ENCODE measurements at places on chromosomes 1 and 21. TPM values are rescaled to one million over a fixed set of nuclear protein-coding genes. Genes with fewer than 3 reads are reported as not detected.
A peak's percentile ranks its signal among the peaks of the same experiment; 100 is the strongest.

GRCh38 chr1:93552741-93553455, 105.0 kb downstream of the FNBP1L start:
- H3K27me3 ChIP-seq, result no peaks in the 10 kb centered on the region
- no peak overlapping the region for H3K27ac ChIP-seq
- peaks cover 63% of the 10 kb centered on the region for H3K36me3 ChIP-seq
- H3K4me3 ChIP-seq, result peak overlapping the region; percentile 2
- no peak for DNase-seq

- H3K4me1 ChIP-seq, result no peaks in the 10 kb centered on the region
- H3K4me3 ChIP-seq, result peak within 1 kb of the TSS; percentile 98
- peak; percentile 91 for DNase-seq
- peaks cover 34% of the 10 kb centered on the region for H3K36me3 ChIP-seq
These were observed at the start of the genes POLR3C and RNF115 for GRCh38 chr1:145823565-145824498. Gene POLR3C (plus strand): TSS chr1:145824200. CDS start chr1:145825777, 1,577 bp downstream. Gene RNF115 (minus strand): TSS chr1:145824095. CDS start chr1:145823873, 222 bp downstream.

- H3K4me3 ChIP-seq, result no peak overlapping the region
- H3K27me3 ChIP-seq, result no peaks in the 10 kb centered on the region
- H3K4me1 ChIP-seq, result peaks cover 12% of the 10 kb centered on the region
These were observed 8.9 kb downstream of the SIPA1L2 start for GRCh38 chr1:232621050-232621449.

GJB5 gene
- 0.22 TPM for total RNA-seq

UBR4 gene
- total RNA-seq, result 131 TPM

HIVEP3 gene
- total RNA-seq, result 1.2 TPM

PKLR gene
- 0.13 TPM for total RNA-seq

BLACAT1 gene
- 4.0 TPM for total RNA-seq

- no peaks in the 10 kb centered on the region for H3K36me3 ChIP-seq
- DNase-seq, result no peak
- H3K4me1 ChIP-seq, result no peaks in the 10 kb centered on the region
These were observed 63.7 kb upstream of the HOOK1 start for GRCh38 chr1:59751004-59751395.

TMEM82 gene
- 1.4 TPM for total RNA-seq

DNA sequence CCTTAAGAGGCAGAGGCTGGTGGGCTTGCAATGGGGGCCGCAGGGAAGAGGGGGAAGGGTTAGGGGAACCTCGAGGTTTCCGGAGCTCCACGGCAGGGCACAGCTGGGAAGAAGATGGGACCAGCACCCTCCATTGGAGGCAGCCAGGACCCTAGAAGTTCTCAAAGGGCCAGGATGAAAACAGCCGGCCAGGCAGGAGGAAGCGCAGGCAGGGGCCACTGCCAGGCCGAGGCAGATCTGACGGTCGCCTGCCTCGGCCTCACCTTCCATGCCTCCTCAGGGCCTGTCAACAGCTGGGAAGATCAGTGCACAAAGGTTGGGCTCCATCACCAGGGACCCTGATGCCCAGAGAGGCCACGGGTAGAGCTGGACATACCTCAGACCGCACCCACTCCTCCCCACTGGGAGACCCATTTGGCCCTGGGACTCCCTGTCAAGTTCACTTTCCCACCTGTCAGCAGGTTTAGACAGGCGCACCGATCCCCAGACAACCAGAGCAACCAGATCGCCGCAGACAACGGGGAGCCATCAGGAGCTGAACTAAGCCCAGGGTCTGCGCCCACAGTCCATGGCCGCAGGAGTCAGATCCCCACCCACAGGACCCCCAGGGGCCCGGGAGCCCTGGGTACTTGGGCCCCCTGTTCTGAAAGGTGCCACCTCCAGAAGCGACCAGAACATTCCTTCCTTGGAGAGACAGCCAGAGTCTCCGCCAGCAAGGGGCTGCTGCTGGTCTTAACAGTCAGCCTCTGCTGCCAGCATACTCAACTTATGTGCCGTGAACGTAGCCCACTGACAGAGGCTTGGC, 2.2 kb downstream of the SLC19A1 start:
- H3K4me3 ChIP-seq, result peak overlapping the region; percentile 65
- no peaks in the 10 kb centered on the region for H3K36me3 ChIP-seq
- H3K27ac ChIP-seq, result no peak overlapping the region
- no peaks in the 10 kb centered on the region for H3K27me3 ChIP-seq
- H3K4me1 ChIP-seq, result no peaks in the 10 kb centered on the region
- DNase-seq, result peak; percentile 24

DNA sequence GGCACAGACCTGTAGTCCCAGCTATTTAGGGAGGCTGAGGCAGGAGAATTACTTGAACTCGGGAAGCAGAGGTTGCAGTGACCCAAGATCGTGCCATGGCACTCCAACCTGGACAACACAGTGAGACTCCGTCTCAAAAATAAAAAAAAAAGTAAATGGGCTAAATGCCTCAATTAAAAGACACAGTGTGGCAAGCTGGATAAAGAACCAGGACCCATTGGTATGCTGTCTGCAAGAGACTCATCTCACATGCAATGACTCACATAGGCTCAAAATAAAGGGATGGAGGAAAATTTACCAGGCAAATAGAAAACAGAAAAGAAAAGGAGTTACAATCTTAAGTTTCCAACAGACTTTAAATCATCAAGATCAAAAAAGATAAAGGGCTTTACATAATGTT, 40.3 kb downstream of the ACBD6 start:
- no peak for DNase-seq
- no peaks in the 10 kb centered on the region for H3K4me1 ChIP-seq
- H3K4me3 ChIP-seq, result no peak overlapping the region

DNA sequence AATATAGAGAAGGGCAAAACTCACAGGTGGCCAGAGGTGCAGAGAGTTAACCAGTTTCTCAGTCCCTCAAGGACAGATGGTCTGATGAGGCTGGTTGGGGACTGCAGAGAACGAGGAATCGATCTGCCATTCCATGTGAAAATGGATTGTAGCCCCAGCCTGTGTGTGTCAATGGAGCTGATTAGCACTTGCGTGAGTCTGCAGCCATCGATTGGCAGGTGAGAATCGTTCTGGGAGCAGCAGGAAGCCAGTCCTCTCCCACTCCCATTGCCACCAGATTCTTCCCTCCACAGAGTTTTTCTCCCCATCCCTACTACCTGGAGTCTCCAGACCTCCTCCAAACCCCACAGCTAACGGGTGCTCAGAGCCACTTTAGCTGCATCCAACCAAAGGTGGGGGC, 18.3 kb upstream of the PSMB2 start:
- no peak overlapping the region for H3K4me3 ChIP-seq
- no peaks in the 10 kb centered on the region for H3K36me3 ChIP-seq
- H3K27me3 ChIP-seq, result no peaks in the 10 kb centered on the region
- no peak for DNase-seq
- no peaks in the 10 kb centered on the region for H3K4me1 ChIP-seq

- DNase-seq, result no peak
- peaks cover 2% of the 10 kb centered on the region for H3K4me1 ChIP-seq
These were observed 39.5 kb downstream of the COLGALT2 start for GRCh38 chr1:183998045-183998444.

OR2T6 gene
- not detected for total RNA-seq

FUCA1 gene
- 9.4 TPM for total RNA-seq

UBQLN4 gene
- 49.4 TPM for total RNA-seq

MTF2 gene
- 110 TPM for total RNA-seq

DNA sequence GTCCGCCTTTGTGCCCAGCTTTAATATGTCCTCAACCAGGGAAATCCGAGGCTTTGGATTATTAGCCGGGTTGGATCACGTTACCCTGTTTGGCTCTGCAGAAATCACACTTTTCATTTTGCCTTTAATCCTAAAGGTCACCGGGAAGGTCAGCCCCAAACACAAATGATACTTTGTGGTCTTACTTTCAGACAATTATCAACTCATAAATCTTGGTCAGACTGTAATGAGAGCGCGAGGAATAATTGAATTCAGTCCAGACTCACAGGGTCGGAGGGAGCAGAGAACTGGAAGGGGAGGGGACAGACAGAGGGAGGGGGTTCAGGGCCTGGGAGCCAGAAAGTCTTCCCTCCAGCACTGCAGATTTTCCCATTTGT, 91.7 kb upstream of the NFIA start:
- no peaks in the 10 kb centered on the region for H3K27me3 ChIP-seq
- no peak overlapping the region for H3K4me3 ChIP-seq
- H3K36me3 ChIP-seq, result no peaks in the 10 kb centered on the region
- no peak overlapping the region for H3K27ac ChIP-seq

CASZ1 gene
- total RNA-seq, result 2.3 TPM

DNA sequence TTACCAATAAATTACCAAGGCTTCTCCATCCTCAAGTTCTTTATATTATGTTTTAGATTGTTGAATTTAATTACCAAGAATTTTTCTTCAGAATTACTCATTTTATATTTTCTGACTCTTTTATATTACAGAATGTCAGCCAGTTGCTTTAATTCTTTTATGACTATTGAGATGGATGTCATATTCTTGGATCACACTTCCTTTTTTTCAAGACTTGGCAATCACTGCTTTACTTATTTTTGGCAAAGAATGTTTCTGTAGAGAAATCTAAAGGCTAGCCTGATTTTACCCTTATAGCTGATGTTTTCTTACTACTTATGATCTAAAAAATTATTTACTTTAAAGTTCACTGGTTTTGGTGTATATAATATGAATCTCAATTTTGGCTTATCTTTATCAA, 721.1 kb upstream of the TMPRSS15 start:
- no peak overlapping the region for H3K4me3 ChIP-seq
- no peak overlapping the region for H3K27ac ChIP-seq
- H3K36me3 ChIP-seq, result peaks cover 4% of the 10 kb centered on the region
- DNase-seq, result no peak
- H3K4me1 ChIP-seq, result peaks cover 9% of the 10 kb centered on the region

DNA sequence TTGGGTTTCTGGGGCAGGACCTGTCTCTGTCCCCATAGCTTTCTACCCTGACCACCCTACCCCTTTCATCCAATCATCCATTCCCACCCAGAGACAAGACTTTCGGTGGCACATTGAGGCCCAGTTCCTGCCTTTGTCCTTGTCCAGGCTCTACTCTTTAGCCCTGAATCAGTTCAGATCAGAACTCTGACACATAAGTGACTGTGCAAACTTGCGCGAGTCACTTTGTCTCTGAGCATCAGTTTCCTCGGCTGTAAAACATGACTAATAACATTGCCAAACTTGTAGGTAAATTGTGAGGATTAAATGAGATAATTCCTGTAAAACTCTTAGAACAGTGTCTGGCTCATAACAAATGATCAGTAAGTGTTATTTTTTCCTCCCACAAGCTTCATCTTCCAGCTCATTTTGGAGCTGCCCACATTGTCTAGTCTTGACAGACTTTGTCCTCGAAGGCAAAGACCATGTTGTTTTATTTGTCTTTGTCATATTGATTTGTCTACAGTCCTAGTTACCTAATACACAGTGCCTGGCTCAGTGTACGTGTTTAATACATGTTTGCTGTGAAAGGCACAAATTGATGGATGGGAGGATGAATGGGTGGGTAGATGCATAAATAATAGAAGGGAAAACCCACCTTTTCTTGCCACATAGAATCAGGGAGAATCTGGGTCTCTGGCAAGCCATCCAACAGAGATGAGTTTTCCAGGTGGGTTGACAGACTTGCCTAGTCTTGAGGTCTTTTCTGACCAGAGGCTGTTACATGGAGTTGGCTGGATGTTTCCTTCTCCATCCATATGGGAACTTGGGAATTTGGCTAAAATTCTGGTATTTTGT, 262.9 kb downstream of the OMA1 start:
- H3K4me3 ChIP-seq, result no peak overlapping the region
- H3K4me1 ChIP-seq, result no peaks in the 10 kb centered on the region
- H3K27me3 ChIP-seq, result no peaks in the 10 kb centered on the region

GRCh38 chr1:87880764-87881163, 552.1 kb downstream of the LMO4 start:
- no peak for DNase-seq
- no peak overlapping the region for H3K4me3 ChIP-seq
- no peaks in the 10 kb centered on the region for H3K27me3 ChIP-seq
- H3K4me1 ChIP-seq, result no peaks in the 10 kb centered on the region
- no peak overlapping the region for H3K27ac ChIP-seq
- 0 out of 2 replicates have a peak, but pooled peaks cover 4% of the 10 kb centered on the region for H3K36me3 ChIP-seq

GRCh38 chr21:15236111-15236510, 171.3 kb upstream of the NRIP1 start:
- H3K27ac ChIP-seq, result no peak overlapping the region
- no peaks in the 10 kb centered on the region for H3K4me1 ChIP-seq
- H3K36me3 ChIP-seq, result no peaks in the 10 kb centered on the region
- no peak for DNase-seq
- no peaks in the 10 kb centered on the region for H3K27me3 ChIP-seq

RAP1GAP gene
- total RNA-seq, result 6.4 TPM

- no peak for DNase-seq
- peaks cover 2% of the 10 kb centered on the region for H3K4me1 ChIP-seq
- H3K27me3 ChIP-seq, result no peaks in the 10 kb centered on the region
- H3K36me3 ChIP-seq, result no peaks in the 10 kb centered on the region
- no peak overlapping the region for H3K27ac ChIP-seq
These were observed 166.2 kb downstream of the TOMM20 start for GRCh38 chr1:234962340-234962989.

TAS1R1 gene
- not detected for total RNA-seq

DNA sequence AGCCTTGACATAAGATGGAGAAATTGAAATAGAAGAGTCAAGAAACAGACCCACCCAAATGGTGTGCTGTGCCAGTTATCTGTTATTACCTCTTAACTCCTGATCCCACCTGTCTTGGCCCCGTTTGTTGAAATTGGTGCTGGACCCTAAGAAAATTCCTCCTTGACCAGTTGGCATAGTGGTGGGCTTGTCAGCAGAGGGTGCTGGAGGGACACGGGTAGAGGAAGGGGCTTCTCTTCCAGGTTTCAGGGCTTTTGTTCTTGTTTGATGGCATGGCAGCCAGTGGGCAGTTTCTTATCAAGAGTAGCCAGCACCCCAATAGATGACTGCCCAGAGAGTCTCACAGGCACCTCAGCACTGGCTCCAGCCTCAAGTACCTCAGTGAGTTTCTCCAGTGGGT, 51.6 kb downstream of the PCBP3 start:
- H3K4me1 ChIP-seq, result no peaks in the 10 kb centered on the region
- no peaks in the 10 kb centered on the region for H3K27me3 ChIP-seq
- DNase-seq, result peak; percentile 49
- no peak overlapping the region for H3K27ac ChIP-seq

GRCh38 chr21:42156690-42157605, 62.0 kb upstream of the ABCG1 start:
- H3K4me1 ChIP-seq, result peaks cover 3% of the 10 kb centered on the region
- no peak for DNase-seq
- H3K27ac ChIP-seq, result no peak overlapping the region
- no peaks in the 10 kb centered on the region for H3K27me3 ChIP-seq
- H3K36me3 ChIP-seq, result no peaks in the 10 kb centered on the region

DNA sequence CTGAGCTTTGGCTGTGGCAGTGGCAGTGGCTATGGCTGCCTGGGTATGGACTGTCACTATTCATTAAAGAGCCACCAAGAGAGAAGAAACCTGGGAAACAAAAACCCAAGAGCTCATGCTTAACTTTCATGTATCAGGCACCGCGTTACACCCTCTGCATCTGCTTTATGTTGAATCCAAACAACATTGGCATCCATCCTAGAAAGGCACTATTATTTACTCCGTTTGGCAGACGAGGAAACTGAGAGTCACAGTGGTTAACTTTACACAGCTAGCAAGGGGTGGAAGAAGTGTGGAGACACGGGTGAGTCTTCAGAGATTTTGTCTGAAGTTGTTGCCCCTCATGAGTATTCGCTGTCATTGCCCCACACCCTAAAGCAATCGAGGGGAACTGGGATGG, 63.8 kb downstream of the PLXNA2 start:
- no peak overlapping the region for H3K4me3 ChIP-seq
- peaks cover 3% of the 10 kb centered on the region for H3K4me1 ChIP-seq
- no peak overlapping the region for H3K27ac ChIP-seq
- H3K36me3 ChIP-seq, result no peaks in the 10 kb centered on the region
- DNase-seq, result no peak
- H3K27me3 ChIP-seq, result no peaks in the 10 kb centered on the region

GRCh38 chr1:196002906-196003305, 605.3 kb downstream of the KCNT2 start:
- H3K36me3 ChIP-seq, result no peaks in the 10 kb centered on the region
- H3K4me1 ChIP-seq, result peaks cover 4% of the 10 kb centered on the region
- H3K27ac ChIP-seq, result no peak overlapping the region
- DNase-seq, result no peak
- no peaks in the 10 kb centered on the region for H3K27me3 ChIP-seq
- H3K4me3 ChIP-seq, result no peak overlapping the region

Data from H9 (cell line).